ENCODE measurements at places on chromosomes 1 and 21.

GRCh38 chr1:92464588-92465255 lies 22.0 kb downstream of the GFI1 start:
- DNase-seq = no peak

DNA sequence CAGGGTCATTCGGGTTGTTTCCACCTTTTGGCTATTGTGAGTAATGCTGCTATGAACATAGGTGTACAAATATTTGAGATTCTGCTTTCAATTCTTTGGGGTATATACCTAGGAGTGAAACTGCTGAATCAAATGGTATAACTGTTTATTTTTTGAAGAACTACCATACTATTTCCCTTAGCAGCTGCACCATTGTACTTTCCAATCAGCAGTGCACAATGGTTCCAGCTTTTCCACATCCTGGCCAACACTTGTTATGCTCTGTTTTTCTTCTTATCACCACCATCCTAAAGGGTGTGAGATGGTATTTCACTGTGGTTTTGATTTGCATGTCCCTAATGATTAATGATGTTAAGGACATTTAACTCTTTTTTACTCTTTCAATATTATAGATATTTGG lies 3.6 kb upstream of the ABCA4 start:
- no peak for DNase-seq

DNA sequence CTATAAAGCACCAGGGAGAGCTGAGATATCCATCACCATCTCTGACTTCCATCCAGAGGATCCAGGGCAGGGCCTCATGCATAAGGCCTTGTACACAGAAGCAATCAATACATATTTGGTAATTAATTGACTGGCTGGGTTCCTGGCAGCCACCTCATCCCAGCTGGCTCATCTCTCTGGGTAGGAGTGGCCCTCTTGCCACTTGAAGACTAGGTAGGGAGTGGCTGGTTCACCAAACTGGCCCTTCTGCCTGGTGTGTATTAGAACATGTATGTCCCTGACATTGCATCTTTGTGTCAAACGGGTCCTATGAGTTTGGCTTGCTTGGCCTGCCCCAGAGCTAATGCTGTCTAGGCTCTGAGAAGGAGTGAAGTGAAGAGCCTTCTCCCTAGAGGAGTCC lies 11.8 kb downstream of the NUAK2 start:
- no peak for DNase-seq

- DNase-seq = no peak
These were observed 5.0 kb downstream of the SLC19A1 start for GRCh38 chr21:45537111-45537745.

GRCh38 chr1:63323865-63324778 lies 1.8 kb downstream of the FOXD3 start:
- peak; percentile 4 for DNase-seq

GRCh38 chr1:178652506-178653490 lies 72.2 kb upstream of the RALGPS2 start:
- DNase-seq = no peak

GRCh38 chr1:7831458-7831857 lies 21.4 kb downstream of the UTS2 start:
- no peak for DNase-seq

- DNase-seq = no peak
These were observed 65.8 kb downstream of the RHOU start for GRCh38 chr1:228801068-228801467.

GRCh38 chr21:43574741-43575472 lies 84.4 kb downstream of the HSF2BP start:
- no peak for DNase-seq

DNA sequence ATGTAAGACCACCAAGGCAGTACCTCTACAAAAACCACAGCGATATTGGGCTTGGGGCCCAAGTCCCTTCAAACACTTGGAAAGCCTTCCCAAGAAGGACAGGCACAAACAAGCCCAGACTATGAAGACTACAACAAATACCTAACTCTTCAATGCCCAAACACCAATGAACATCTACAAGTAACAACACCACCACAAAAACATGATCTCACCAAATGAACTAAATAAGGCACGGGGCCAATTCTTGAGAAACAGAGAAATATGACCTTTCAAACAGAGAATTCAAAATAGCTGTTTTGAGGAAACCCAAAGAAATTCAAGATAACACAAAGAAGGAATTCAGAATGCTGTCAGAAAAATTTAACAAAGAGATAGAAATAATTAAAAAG lies 86.8 kb downstream of the COL24A1 start:
- no peak for DNase-seq

GRCh38 chr1:2788506-2789163 lies 12.9 kb downstream of the TTC34 start:
- DNase-seq = no peak

GRCh38 chr1:109201123-109201703 lies 12.5 kb upstream of the SARS1 start:
- DNase-seq = peak; percentile 54

- DNase-seq = no peak
These were observed 97.0 kb upstream of the DPH5 start for GRCh38 chr1:101122452-101123166.

DNA sequence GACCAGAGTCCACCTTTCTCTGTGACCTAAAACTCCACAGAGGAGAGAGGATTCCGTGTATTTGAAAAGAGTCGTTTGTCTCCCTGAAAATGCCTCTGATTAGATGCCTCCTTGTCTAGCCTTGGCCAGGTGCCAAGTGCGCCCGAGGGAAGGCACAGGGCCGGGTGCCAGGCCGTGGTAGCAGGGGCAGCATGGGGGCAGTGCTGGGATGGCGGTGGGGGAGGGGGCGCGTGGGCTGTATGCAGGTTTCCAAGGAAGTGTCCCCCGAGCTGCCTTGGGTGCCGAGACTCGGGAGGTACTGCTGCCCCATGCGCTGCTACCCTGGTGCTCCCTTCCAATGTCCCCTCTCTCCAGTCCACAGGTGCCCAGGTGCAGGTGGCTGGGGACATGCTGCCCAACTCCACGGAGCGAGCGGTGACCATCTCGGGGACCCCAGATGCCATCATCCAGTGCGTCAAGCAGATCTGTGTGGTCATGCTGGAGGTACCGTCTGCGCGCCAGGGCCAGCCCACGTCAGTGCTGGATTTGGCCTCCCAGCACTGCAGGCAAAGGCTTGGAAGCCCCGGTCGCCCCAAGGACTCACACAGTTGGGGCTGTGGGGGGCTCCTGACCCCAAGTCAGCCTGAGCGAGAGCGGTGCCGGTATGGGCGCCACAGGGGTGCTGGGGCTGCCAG lies 70.9 kb upstream of the COL6A1 start:
- no peak for DNase-seq

- DNase-seq = no peak
These were observed 69.0 kb downstream of the UBIAD1 start for GRCh38 chr1:11341901-11342552.

DNA sequence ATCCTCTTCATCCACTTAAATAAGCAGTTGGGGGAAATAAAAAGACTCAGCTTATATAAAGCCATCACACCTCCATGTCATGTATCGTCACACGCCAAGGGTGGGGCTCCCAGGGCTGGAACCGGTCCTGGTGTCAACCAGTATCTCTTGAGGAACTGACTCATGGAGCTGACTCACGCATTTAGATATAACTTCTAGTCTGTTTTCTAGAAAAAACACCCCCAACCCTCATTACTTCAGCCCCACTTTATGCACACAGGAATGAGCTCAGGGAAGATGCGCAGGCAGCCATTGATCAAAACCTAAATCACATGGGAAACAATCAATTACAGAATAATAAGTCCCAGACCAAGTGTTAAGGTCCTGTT lies 6.9 kb upstream of the IL22RA1 start:
- DNase-seq = no peak

DNA sequence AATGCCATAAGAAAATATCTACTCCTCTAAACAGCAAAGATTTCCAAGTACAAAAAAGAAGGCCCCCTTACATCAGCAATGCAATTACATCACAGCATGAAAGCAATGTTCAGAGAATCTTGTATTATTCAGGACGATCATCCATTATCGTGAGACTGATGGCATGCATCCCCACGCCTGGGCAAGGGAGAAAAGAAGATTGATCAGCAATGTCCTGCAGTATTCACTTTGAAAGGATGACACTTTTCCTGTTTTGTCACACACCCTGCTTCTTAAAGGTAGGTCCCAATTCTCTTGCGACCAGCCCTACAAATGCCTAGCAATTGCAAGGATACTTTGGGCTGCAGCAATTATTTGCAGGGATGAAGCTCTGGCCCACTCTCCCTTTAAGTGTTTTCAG lies 108.7 kb downstream of the TOMM20 start:
- no peak for DNase-seq

DNA sequence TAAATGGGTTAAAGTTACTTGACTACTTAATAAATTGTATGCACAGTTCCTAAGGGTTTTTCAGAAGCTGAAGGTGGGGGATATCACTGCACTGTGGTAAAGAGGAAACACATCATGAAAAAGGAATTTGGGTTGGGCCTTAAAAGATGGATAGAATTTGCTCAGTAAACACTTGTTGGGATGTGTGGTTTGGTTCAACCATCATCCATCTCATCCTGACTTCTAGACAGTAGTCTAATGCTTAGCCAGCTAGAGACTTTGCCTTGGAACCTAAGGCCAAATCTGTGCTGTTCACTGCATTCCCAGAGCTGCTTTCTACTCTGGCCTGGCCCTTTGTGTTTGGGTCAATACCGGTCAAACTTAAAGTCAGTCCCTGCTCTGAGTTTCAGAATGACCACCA lies 30.6 kb downstream of the LY9 start:
- no peak for DNase-seq

DNA sequence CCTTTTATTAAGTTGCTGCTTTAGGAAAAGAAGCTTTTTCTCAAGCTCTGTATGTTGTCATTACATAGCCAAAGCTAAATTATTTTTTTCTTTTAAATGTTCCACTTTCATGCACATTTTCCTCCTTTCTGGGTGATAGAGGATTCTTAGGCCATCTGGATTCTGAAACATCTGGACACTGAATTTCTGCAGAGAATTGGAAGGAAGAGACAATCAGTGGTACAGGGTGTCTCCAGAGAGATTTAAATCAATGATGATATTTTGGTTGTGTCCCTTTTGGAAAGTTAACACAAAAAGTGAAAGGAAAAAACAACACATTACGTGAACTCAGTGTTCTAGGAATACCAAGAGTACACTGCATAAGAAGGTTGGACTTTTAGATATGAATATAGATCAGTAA lies 211.4 kb upstream of the PKN2 start:
- DNase-seq = no peak

DNA sequence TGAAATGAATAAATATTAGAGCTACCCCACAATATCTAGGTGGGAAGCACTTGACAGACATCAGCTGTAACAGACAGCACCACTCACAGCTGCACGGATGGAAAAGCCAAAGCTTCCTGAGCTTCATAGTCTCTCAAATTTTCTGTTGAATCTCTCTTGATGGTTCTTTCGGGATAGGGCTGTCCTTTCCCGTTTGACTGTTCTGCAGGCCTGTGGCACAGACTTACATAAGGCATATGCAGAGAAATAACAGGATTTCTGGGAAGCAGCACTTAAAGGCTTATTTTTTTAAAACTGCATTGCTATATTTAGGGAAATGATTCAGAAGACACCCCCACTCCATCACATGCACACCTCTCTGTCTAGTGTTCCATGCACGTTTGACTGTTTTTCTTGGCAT lies 77.5 kb downstream of the ZNF648 start:
- DNase-seq = no peak

- no peak for DNase-seq
These were observed 18.3 kb upstream of the KCNE1 start for GRCh38 chr21:34530261-34530660.

DNA sequence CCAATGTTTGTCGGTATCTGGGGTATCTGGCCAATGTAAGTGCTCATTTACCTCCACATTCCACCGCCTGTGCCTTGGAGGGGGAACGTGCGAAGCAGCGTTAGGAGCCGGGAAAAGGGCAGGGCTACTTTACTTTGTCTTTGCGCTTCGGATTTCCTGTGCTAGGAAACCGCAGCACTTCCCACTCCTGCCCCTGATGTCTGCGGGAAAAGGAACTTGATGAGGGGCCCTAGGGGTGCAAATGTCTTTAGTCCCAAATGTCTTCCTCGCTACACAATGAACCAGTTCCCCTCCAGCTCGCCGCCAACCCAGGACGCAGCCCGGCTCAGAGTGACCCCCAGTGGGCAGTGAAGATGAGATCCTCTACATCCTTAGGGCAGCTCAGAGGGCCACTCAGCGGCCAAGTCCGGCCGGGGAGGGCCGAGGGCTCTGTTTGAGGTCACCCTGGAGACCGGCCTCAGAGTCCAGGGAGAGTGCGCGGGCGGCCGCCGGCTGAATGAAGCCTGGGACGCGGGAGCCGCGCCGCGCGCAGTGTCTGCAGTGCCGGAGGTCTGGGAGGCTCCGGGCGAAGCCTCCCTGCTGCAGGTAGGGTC lies at the start of gene DYNLT5:
Gene DYNLT5, plus strand, starts transcription at position 460 of the 593 bp plus-strand sequence. CDS start 2,200 bp downstream, outside the sequence.
- DNase-seq = peak; percentile 61

DNA sequence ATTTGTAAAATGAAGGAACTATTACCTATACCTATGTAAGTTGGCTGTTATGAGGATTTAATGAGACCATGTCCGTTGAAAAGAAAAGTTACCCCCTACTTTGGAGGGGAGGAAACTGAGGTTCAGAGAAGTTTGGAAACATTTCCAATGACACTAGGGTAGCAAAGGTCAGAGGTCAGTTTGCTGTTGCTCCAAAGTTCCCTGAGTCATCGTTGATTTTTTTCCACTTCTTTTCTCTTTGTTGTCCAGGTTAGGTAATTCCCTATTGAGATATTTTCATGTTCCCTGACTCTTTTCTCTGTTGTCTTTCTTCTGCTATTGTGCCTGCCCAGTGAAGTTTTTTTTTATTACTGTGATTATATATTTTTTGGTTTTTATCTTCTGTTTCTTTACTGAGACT lies 213.8 kb upstream of the C1orf174 start:
- DNase-seq = no peak

DNA sequence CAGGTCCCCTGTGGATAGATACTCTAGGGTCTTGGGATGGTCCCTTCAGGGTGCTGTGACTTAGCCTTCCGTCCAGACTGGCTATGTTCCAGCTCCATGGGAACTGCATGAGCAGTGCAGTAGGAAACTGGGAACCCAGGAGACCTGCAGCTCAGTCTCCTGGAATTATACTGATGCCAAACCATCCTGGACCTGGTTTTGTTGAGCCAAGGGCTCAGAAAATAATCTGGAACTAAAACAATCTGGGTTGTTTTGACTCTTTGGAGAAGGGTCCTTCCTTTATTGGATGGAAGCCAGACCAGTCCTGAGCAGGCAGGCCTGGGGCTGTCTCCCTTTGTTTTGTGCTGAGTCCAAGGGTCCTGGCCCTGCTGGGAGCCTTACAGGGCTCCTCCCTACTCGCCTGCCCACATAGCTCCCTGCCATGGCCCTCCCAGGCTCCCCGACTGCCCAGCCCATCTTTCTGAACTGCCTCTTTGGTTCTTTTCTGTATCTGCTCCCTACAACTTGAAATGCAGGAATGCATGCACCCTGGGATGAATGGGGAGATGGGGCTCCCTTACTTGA lies 1.2 kb downstream of the IPO13 start:
- DNase-seq = no peak

- peak; percentile 36 for DNase-seq
These were observed 782 bp downstream of the CSDE1 start for GRCh38 chr1:114756949-114757454.

Data from neural crest cell (in vitro differentiated cells).